Stimulated activated CD4-positive, alpha-beta T cell treated with anti-CD3 and anti-CD28 coated beads, TNF-alpha, amount 100 ng/mL, for 48 hours (primary cell): ENCODE measurements at places on chromosomes 2 and 18.

DNA sequence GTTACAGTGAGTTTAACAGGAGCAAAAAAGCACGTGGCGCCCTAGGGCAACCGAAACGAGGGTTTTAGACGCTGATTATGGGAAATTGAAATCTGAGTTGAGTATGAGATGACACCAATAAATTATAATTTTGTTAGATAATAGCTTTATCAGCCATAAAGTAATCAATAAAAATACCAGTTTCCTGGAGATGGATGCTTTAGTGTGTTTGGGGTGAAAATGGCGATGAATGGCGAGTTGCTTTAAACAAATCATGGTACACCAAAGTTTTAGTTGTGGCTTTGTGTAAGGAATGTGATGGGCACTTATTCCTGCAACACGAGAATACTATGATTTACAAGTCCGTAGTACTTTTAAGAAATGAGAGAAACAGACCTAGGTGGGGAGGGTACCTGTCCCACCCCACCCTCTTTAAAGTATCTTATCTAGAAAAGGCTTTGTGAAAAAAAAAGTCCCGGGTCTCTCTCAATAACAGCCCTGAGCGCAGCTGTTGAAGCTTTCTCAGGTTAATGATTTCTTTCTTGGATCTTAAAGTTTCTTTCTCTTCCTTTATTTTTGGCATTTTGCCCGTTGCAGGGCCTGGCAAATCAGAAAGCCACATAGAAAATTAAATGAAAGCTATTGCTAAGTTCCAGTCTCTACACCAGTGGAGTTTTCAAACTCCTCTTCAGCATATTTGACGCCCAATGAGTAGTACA is 1.5 kb upstream of the RRM2 start:
- DNase-seq = no peak

- no peak for DNase-seq
Measured at GRCh38 chr2:110993557-110994231, 127.0 kb upstream of the BCL2L11 start.

DNA sequence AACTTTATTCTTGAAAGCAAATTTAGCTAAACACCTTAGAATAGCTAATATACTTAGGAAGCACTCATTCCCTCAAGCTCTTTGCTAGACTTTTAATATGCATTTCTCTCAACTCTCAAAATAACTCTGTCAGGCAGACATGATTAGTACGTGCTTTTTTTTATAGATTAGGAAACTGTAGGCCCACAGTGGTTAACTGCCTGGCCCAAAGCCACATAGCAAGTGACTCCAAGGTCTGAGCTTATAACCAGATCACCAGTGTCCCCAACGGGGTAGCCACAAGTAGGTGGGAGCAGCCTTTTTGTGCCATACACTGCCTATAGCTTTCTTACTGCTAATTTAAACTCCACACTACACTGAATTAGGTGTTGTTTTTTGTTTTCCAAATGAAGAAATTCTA is 576.8 kb downstream of the METTL4 start:
- DNase-seq = no peak

DNA sequence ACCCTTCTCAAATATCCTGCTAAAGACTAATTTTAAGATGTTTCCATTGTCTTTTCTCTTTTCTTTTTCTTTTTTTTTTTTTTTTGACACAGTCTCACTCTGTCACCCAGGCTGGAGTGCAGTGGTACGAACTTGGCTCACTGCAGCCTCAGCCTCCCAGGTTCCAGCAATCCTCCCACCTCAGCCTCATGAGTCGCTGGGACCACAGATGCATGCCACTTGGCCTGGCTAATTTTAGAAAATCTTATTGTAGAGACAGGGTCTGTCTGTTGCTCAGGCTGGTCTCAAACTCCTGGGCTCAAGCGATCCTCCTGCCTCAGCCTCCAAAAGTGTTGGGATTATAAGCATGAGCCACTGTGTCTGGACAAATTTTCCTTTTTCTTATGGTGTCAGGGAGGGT is 167.5 kb downstream of the MCFD2 start:
- no peak for DNase-seq

GRCh38 chr2:138787053-138787666 is 7.0 kb upstream of the NXPH2 start:
- DNase-seq = no peak

DNA sequence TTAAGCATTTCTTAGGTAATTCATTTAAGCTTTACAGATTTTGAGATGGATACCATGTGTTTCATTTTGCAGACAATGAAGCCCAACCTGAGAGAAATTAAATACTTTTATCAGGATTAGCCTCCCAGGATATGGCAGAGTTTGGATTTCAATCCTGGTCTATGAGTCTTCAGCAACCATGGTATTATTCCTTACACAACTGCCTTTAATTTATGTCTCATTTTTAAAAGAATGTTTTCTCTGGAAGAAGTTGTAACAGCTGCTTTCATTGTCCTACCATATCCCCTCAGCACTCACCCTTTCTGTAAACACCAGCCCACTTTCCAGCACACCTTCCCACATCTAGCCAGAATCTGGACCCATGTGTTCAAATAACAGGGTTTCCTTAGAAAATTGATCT is 863.7 kb upstream of the VRK2 start:
- no peak for DNase-seq

- no peak for DNase-seq
Measured at GRCh38 chr2:176536439-176537133, 267.3 kb downstream of the MTX2 start.

- DNase-seq = no peak
Measured at GRCh38 chr2:211390536-211391188, 834.3 kb downstream of the CPS1 start.

DNA sequence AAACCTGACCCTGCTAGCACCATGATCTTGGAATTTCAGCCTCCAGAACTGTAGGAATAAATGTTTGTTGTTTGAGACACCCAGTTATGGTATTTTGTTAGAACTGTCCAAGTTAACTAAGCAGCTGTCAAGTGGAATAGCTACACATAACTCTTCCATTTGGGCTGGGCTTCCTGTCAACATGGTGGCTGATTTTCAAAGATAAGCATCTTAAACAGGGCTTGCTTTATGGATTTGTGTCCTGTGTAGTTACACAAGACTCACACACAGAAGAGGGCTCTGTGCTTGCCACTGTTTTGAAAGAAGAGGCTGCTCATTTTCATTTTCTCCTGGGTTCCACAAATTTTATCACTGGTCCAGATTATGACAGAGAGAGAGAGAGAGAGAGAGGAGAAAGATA is 35.7 kb downstream of the GCG start:
- DNase-seq = no peak

DNA sequence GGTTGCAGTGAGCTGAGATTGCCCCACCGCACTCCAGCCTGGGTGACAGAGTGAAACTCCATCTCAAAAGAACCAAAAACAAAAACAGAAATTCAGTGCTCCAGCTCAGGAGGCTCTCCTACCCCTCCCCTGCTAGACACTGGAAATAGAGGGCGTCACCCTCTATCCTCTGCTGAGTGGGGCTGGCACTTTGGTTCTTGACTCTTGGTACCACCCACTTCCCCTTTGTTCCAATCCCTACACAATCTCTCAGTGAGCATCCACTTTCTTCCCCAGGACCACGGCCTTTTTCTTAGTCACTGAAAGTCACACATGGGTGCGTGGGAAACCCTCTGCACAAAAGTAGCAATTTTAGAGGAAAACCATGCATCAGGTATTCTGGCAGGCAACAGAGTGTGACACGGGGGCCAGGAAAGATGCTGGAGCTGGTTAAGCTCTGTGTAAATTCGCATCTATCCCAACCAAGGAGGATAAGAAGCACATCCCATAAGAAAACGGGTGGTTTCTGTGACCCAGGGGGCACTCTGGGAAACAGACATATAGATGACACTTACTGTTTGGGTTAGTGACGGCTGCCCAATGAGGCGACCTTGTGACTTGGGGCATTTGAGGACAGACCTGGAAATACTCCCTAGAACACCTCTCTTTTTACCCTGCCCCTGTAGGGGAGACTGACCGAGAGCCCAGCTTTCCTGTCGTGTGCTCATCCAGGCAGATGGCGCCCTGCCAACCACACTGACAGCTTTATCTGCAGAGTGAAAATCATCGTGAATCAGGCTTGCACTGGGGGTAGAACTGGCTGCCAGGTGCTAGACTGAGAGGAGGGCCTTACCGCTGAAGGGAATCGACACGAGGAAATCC is 7.7 kb downstream of the HJURP start:
- DNase-seq = no peak

DNA sequence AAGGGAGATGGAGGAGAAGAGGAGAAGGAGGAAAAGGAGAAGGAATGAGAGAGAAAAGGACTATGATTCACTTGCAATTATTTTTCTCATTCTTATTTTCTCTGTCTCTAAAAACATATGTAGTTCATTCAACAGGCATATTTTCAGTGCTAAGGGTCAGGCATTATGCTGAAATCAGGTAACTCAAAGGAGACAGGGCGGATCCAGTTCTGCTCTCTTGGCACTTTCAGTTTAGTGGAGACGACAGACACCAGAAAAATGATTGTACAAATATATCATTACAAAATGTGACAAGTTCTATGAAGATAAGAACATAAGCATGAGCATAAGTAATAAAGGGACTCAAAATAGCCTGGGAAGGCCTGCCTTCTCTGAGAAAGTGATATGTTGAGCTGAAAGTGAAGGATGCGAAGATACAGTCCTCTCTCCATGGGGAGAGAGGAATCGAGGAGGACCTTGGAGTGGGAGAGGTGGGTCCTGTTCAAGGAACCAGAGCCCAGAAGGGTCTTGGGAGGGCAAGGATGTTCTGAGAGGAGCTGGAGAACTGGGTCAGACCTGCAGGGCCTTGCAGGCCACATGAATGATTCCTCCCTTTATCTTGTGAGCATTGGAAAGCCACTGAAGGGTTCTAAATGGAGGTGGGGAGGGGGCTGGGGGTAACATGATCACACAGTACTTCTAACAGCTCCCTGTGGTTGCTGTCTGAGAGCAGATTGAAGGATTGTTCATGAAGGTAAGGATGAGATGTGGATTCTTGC is 58.6 kb upstream of the TMEM17 start:
- DNase-seq = no peak

DNA sequence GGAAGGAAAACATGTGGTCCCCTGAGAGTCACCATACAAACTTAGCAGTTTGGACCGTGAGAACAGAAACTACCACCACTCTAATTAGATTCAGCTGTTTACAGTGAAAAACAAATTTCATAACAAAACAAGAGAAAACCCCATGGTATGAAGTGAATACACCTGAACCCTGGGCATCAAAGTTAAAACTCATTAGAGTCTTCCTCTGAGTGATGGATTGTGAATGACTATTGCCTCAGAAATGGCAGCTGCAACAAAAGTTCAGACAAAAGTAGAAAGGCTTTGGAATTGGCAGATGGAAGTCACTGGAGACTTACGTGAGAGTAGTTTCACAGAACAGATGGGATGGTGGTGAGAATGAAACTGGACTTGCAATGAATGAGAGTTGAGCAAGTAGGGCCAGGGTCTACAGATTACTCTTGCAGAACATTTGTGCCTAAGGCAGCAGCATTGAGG is 98.0 kb downstream of the AAK1 start:
- DNase-seq = no peak

GRCh38 chr2:226693521-226693920 is 106.1 kb downstream of the IRS1 start:
- DNase-seq = no peak

- no peak for DNase-seq
Measured at GRCh38 chr2:102112692-102113665, 29.6 kb upstream of the IL1R1 start.

DNA sequence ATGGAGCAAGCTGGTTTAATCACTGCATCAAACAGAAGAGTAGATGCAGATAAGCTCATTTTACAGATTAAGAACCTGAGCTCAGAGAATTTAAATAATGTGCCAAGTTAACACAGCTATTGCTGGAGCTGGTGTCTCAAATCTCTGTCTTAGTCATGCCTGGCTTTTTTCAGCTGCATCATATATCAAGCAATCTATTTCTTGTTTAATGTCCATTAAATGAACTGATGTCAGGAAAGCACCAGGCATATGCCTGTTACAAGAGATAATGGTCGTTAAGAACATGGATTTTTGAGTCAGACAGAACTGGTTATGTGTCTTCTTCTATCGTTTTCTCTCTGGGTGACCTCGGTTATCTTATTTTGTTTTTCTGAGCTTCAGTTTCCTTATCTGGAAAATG is 59.8 kb upstream of the AQP4 start:
- DNase-seq = no peak

GRCh38 chr2:220654322-220654721 is 917.8 kb downstream of the EPHA4 start:
- no peak for DNase-seq

GRCh38 chr2:219279916-219280516 is 850 bp downstream of the DNAJB2 start:
- no peak for DNase-seq

- DNase-seq = no peak
Measured at GRCh38 chr2:181380581-181380980, 76.6 kb upstream of the ITGA4 start.

- no peak for DNase-seq
Measured at GRCh38 chr18:10064267-10064666, 150.5 kb downstream of the VAPA start.

GRCh38 chr2:177353187-177353478 is 39.4 kb upstream of the AGPS start:
- DNase-seq = no peak

- DNase-seq = no peak
Measured at GRCh38 chr2:3207091-3207491, 170.5 kb downstream of the EIPR1 start.

GRCh38 chr18:21799721-21800120 is 59.1 kb downstream of the MIB1 start:
- no peak for DNase-seq

- no peak for DNase-seq
Measured at GRCh38 chr2:8380026-8380425, 301.8 kb upstream of the ID2 start.

DNA sequence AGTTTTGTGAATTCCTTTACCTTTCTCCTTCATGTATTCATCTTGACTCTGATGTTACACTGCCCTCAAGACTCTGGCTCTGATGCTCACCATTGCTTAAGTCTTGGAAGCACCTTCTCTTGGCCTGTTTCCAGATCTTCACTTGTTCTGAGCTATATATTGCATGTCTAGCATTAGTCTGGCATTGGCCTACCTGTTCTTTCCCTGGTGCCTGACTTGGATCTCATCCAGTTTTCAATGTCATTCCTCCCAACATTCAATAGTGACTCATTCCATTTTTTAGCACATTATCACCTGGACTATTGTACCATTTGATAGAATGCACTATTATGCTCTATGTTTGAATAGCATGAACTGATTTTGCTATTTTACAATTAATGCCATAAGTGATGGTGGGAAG is 127.3 kb upstream of the NYAP2 start:
- DNase-seq = no peak

- no peak for DNase-seq
Measured at GRCh38 chr2:85111819-85112281, 21.3 kb upstream of the TCF7L1 start.

DNA sequence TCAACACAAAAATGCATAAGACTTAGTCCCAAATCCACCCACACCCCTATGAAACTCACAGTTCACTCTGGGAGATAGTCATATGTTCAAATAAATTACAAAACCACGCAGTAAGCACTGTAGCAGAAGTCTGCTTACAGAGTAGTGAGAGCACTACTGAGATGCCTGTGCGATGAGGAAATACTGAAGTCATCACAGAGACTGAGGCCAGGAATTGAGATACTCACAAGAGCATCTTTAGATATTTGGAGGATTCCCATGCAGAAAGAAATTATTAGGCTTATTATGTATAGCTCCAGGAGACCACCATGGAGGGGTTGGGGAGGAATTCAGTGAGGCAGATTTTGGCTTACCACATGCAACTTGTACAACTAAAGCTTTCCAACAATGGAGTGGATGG is 82.3 kb downstream of the ANTXR1 start:
- DNase-seq = no peak
